Stimulated activated CD4-positive, alpha-beta T cell treated with anti-CD3 and anti-CD28 coated beads, TNF-alpha, amount 100 ng/mL, for 24 hours (primary cell): ENCODE measurements at places on chromosomes 3 and 15.

GRCh38 chr15:72307026-72307425 lies 12.9 kb downstream of the CELF6 start:
- DNase-seq, result no peak

DNA sequence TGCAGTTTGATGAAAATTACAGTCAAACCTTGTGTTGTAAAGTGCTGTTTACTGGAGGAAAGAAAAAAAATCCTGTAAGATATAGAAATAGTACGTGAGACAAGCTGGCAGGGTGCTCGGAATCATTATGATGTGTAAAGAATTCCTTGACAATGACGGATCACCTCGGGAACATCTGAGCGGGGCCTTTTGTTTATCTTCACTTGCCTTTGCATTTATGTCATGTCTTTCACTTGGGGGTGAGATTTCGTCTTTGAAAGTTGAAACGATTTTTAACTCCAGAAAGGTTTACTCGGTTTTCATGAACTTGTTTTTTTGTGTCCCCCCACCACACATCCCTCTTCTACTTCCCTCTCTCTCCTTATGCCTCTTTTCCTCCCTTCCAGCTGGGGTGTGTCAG lies 128.3 kb upstream of the VEPH1 start:
- DNase-seq, result no peak

DNA sequence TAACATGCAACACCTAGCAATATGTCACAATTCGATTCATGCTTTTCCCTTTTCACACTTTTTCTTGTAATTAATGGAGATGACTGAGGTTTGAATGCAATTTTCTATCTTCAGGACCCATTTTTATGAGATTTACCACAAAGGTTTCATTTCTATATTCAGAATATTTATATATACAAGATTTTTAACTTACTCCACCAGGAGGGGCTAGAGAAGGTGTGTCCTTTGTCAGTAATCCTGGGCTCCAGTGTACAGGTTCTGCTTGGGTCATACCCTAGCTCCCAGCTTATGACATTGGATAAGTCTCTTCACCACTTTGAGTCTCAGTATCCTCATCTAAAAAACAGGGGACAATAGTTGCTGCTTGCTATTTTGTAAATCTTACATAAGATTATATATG lies 95.7 kb upstream of the SLC24A5 start:
- no peak for DNase-seq

GRCh38 chr3:117439812-117440211 lies 730.2 kb downstream of the TUSC7 start:
- no peak for DNase-seq

- no peak for DNase-seq
These were observed 121.5 kb downstream of the SLC9A9 start for GRCh38 chr3:143726727-143727126.

GRCh38 chr15:60121845-60122244 lies 117.7 kb downstream of the FOXB1 start:
- DNase-seq, result no peak

- no peak for DNase-seq
These were observed at the start of gene ITIH3 for GRCh38 chr3:52794612-52795099. Gene ITIH3, plus strand, starts transcription at chr3:52794796. Its CDS starts 8 bp downstream, at chr3:52794804.

- DNase-seq, result no peak
These were observed 74.0 kb upstream of the SAMMSON start for GRCh38 chr3:69925506-69925905.

DNA sequence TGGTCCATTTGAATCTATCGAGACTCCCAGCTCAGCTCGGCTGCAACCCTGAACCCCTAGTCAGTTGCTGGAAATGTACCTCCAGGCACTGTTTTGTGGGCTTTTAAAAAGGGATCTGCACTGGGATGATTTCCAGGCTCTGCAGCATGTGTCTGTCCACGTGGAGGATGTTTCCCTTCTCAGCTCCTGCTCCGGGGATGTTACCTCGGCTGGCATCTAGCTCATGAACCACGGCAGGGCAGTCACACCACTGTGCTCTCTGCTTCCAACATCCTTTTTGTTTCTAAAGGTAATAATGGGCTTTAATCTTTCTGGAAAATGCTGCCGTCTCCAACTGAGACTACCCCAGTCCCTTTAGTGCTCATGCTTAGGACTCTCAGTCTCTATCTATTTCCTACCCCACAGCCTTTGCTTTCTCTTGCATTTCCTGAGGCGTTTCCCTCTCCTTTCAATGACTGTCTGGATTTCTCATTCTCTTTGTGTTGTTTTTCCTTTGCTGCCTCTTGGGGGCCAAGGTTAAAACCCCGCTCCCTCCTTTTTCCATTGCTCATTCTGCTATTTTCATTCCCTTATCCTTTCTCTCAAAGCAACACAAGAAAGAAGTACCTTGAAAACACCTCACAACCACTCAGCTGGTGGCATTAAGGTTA lies 42.9 kb upstream of the AKAP13 start:
- no peak for DNase-seq

- no peak for DNase-seq
These were observed 116.3 kb downstream of the TFG start for GRCh38 chr3:100825574-100825973.

GRCh38 chr3:53065841-53066480 lies 20.1 kb upstream of the SFMBT1 start:
- no peak for DNase-seq

DNA sequence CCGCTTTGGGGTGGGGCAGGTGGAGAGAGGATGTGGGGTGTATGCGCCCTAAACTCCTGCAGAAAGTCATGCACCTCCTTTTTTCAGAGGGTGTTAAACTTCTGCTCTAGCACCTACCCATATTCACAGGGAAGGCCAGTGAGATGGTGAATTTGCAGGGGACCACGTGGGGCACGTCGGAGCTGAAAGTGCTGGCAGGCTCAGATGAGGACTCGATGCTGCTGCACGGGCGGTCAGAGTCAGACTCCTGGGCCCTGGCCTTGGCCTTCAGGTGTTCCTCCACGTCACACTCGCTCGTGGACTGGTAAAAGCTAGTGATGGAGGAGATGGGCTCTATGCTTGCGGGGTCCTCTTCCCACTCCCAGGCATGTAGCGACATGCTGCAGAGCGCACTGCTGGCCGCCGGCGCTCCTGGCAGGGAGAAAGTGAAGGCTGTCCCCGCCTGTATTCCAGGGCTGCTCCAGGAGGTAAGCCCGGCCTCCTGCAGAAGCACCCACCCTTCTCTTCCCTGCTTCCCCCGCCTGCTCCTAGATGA lies 883 bp downstream of the CFAP92 start:
- no peak for DNase-seq

GRCh38 chr15:81011593-81011992 lies 10.9 kb downstream of the TLNRD1 start:
- DNase-seq, result no peak

DNA sequence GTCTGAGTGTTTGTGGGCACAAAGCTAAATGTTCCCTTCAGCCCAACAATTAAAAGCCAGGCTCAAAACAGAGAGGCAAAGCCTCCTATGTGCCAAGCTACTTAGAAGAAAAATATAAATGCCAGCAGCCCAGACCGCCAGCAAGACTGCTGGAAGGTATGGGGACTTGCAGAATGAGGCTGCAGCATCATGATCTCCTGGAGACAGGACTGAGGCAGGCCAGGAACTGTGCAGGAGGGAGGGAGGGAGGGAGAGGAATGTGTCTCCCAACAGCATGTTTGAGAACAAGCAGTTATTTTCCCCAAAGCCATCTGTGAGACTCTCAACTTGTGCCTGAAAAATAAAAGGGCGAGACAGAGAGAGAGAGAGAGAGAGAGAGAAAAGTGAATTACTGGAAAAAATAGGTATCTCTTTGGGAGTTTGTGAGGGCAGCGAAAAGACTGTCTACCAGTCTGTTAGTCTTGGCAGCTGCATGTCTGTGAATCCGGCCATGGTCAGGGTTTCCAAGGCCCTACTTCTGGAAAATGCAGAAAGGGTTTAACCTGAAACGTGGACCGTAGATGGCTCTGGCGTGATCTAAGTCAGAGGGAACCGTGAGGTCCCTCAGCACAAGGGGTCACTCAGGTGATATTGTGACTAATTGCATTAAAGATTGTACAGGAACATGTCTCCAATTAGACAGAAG lies 139.7 kb upstream of the COL8A1 start:
- no peak for DNase-seq

DNA sequence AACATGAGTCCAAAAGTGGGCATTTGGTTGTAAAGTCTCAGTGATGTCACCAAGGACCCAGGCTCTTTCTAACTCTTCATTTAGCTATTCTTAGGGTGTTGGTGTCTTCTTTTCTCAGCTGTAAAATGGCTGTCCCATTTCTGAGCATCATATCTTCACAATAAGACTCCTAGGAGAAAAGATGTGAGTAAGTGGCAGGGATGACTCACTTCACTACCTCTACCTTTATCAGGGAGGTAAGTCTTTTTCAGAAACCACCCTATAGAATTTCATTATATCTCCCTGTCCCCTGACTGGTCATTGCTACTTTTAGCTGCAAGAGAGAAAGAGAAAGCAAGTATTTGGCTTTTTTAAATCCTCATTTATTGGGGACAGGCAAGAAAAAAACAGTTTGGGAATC lies 300.2 kb upstream of the RBMS3 start:
- DNase-seq, result no peak

DNA sequence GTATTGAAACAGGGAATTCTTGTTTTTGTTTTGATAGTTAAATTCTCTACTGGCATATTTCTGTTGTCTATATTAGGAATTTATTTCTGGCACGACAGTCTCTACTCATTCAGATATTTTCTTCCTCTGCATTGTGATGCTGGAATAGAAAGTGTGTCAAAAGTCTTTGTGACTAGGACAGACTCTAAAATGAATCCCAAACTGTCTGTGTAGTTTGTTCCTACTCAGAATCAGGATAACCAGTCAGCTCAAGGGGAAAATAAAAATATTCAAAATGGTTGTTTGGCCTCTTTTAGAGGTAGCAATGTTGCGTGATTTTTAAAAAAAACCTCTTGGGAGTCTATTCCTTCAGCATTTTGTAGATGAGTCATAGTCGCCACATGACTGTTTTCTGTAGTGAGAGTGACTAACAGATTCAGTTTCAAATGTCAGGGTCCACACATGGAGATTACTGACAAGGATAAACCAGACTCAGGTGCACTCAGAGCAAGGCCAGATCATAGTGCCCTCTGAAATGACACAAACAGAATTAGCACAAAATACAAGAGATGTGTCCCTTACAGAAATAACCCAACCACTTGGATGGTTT lies 13.1 kb downstream of the SLC7A14 start:
- no peak for DNase-seq

- no peak for DNase-seq
These were observed 15.6 kb downstream of the FAH start for GRCh38 chr15:80168421-80168820.

GRCh38 chr3:172700256-172700655 lies 10.6 kb downstream of the NCEH1 start:
- DNase-seq, result no peak

GRCh38 chr3:118548434-118548833 lies 486.2 kb downstream of the IGSF11 start:
- no peak for DNase-seq

- no peak for DNase-seq
These were observed 172.6 kb upstream of the UMPS start for GRCh38 chr3:124557433-124558232.

- no peak for DNase-seq
These were observed 358.0 kb upstream of the TGFBR2 start for GRCh38 chr3:30248423-30248822.

GRCh38 chr3:190492129-190492528 lies 21.8 kb upstream of the IL1RAP start:
- no peak for DNase-seq

- DNase-seq, result no peak
These were observed 29.5 kb upstream of the ETV5 start for GRCh38 chr3:186138272-186138981.

- no peak for DNase-seq
These were observed 43.2 kb upstream of the POLG start for GRCh38 chr15:89377842-89378295.

DNA sequence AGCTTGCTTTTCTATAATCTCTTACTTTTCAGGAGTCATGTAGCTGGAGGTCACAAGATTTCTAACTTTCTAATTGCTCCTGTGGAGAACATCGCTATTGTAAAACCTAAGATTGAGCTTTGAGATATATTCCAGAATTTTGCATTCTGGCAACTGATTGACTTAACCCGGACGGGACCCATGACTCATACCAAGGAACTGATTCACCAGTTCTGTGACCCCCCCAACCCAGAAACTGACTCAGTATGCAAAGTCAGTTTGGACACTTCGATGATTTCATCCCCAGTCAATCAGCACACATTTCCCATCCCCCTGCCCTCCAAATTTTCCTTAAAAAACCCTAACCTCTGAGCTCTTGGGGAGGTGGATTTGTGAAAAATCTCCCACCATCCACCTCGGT lies 396.5 kb upstream of the GBE1 start:
- DNase-seq, result no peak

DNA sequence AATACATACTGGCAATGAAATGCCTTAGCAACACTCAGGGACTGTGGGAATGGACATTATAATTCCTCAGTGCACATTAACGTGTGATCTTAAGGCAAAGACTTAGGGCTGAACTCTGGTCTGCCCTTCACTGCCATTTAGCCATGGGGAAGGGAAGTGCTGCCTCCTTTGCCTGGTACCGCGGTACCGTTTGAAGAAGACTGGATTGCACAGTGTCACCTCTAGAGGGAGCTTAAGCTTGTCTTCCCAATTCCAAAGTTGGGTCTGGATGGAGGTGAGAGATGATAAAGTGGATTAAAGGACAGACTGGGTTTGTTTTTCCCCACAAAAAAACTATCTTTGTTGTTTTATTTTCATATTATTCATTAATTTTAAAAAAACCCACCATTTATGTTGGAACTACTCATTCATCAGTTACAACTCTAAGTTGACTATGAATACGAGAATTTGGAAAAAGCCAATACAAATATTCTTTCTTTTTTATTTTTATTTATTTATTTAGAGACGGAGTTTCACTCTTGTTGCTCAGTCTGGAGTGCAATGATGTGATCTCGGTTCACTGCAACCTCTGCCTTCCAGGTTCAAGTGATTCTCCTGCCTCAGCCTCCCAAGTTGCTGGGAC lies 60.0 kb upstream of the SYN2 start:
- no peak for DNase-seq

- no peak for DNase-seq
These were observed 260.7 kb upstream of the NR2E3 start for GRCh38 chr15:71549697-71550096.

DNA sequence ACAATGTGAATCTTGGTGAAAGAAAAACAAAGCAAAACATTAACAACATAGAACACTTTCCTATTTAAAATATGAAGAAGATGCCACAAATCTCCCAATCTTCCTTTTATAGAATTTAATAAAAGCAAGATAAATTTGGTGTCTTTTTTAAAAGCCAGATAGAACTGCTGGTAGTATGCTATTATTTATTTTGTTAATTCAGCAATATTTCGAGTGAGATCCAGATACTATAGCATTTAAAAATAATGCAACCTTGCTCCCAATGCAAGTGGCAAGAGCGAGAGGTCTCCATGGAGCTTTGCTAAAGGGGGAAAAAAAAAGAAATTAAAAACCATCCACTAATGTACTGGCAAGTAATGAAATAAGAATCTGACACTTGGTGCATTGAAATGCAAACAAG lies 121.8 kb downstream of the IL20RB start:
- DNase-seq, result no peak
